ENCODE measurements at places on chromosomes 1 and 21.

DNA sequence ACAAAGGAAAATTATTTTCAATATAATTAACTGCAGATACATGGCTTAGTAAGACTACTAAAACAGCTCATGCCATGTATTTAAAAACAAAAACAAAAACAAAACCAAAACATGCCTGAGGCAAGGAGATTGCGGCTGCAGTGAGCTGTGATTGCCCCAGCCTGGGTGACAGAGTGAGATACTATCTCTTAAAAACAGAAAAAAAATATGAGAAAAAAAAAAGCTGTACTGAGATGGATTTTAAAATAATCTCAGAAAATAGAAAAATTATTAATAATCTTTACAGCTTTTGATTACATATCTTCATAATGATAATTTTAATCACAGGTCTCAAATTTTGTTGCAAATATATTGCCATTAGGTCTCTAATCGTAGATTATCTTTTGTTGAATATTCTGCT is 24.0 kb upstream of the LIN9 start:
- no peak for DNase-seq

- DNase-seq, result no peak
Observed at GRCh38 chr1:93904228-93904627, 5.0 kb downstream of the GCLM start.

- no peak for DNase-seq
Observed at GRCh38 chr1:25197235-25197975, 34.9 kb downstream of the SYF2 start.

DNA sequence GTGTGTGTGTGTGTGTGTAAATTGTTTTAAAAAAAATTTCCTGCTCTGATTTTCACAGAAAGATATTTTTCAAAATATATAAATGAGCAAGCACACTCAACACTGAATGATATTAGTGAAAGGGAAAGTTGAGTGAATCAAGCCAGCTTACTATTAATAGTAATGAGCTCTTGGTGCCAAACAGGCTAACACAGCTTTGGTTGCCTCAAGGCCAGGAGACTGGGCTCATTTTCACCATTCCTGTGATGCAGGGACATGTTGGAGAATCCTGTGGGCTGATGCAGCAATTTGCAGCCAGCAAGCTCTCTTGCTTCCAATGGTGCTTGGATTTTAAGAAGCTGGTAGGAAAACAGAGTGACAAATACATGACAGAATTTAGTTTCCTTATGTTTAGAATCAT is 30.2 kb downstream of the PLA2G4A start:
- no peak for DNase-seq

DNA sequence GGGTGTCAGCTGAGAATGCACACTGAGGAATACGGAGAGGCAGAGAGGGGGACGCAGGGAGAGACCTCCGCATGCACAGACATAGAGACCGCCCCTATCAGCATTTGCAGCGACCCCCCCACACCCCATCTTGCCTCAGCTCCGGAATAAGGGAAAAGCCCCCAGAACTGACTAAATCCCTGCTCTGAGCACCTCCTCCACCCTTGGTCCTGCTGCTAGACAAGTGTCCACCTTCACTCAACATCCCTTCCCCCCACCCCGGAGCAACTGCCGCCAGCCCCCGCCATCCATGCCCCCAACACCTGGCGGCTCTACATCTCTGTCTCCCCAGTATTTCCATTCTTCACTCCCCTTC is 769 bp downstream of the SV2A start:
- no peak for DNase-seq

GRCh38 chr1:156383023-156383422 is 14.0 kb downstream of the RHBG start:
- DNase-seq, result peak; percentile 63

DNA sequence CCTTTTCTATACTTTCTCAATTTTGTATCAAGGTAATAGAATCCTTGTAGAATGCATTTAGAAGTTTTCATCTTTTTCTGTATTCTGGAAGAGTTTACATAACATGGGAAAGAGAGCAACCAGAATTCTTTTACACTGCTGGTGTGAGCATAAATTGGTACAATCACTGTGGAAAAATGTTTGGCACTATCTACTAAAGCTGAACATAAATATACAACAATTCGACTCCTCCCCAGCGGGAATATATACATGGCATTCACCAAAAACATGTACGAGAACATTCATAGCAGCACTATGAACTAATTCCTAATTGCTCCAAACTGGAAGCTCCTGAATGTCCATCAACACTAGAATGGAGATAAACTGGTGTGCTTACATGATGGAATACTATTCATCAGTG is 1.8 kb upstream of the ACBD6 start:
- no peak for DNase-seq

GRCh38 chr1:222257027-222257426 is 290.9 kb downstream of the HHIPL2 start:
- DNase-seq, result no peak

- peak; percentile 23 for DNase-seq
Observed at GRCh38 chr1:152112101-152112884, 3.0 kb downstream of the TCHH start.

DNA sequence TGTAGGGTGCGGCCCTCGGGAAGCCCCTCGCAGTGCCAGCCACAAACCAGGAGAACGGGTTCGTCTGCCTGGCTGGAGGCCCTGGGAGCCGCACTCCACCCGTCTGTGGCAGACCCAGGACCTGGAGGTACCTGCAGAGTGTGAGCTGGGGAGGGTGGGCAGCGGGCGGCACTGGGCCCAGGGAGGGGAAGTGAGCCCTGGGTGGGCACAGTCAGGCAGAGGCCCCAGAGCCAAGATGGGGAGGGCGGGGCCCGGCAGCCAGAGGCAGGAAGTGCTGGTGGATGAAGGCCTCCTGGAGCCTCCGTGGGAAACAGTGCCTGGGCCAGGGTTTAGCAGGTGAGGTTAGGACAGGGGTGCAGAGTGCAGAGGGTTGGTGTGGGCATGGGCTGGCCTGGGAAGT is 4.0 kb upstream of the PEX10 start:
- DNase-seq, result no peak

DNA sequence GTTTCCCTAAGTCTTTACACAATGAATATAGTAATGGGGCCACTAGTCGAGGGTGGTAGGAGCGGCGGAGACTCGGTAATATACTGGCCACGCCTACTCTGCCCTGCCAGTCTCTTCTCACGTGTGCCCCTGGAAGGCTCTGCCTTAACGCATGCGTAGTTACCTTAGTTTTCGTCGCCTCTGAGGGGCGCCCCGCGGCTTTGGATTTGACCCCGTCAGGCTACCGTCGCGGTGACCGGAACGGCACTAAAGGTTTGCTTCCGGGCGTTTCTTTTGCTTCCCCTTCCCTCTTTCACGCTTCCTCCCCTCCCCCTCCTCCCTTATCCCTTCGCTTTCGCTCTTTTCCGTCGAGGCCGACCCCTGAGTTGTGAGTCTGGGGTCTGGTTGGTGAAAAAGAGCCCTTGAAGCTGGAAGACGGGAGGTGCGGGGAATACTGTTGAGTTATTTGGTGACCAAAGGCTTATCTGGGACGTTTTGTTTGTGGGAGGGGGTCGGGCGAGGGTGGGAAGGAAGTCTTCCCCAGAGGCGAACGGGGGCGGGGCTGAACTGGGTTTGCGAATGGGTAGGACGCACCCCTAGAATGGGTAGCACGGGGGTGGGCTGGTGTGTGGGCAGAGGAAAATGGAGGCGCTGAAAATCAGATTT is at the start of gene SETDB1:
SETDB1 (plus strand) TSS at position 267 of the 645 bp plus-strand sequence. CDS start 1,352 bp downstream, outside the sequence.
- DNase-seq, result peak; percentile 96

DNA sequence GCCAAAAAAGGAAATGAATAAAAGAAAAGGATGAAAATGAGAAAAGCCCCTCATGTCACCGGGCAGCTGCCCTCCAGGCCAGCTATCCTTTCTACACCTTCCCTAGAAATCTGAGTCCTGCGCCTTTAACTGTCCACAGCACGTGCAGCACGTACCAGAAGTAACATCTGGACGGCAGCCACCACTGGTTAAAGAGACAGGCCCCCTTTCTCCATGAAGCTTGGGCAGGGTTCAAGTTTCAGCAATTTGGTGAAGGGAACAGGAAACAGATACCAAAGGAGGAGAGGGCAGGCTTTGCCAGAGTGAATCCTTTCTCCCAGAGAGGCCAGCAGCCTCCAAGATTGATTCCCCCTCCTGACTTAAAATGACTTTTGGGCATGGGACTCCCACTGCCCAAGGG is 3.6 kb upstream of the KIAA2013 start:
- peak; percentile 82 for DNase-seq

DNA sequence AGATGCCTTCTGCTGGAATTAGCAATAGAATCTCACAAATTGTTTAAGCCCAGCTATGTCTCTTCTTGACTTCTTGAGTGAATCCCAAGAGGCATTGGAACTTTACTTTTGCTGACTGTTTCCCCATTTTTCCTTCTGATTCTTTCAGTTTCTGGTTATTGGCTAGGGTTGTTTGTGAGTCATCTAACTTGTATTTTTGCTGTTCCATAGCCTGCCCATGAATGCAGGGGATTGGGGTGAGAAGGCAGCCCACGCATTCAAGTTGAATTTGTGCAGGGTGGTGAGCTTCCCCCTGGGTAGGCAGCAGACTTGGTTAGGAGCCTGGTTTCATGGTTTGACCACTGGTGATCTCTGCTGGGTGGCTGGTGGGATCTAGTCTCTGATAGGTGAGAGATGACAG is 10.4 kb upstream of the KLF17 start:
- DNase-seq, result no peak

- no peak for DNase-seq
Observed at GRCh38 chr1:118736322-118736721, 251.8 kb downstream of the TBX15 start.

- DNase-seq, result no peak
Observed at GRCh38 chr1:31027693-31028526, 37.6 kb downstream of the PUM1 start.

- no peak for DNase-seq
Observed at GRCh38 chr1:151546011-151546925, 6.2 kb downstream of the TUFT1 start.

DNA sequence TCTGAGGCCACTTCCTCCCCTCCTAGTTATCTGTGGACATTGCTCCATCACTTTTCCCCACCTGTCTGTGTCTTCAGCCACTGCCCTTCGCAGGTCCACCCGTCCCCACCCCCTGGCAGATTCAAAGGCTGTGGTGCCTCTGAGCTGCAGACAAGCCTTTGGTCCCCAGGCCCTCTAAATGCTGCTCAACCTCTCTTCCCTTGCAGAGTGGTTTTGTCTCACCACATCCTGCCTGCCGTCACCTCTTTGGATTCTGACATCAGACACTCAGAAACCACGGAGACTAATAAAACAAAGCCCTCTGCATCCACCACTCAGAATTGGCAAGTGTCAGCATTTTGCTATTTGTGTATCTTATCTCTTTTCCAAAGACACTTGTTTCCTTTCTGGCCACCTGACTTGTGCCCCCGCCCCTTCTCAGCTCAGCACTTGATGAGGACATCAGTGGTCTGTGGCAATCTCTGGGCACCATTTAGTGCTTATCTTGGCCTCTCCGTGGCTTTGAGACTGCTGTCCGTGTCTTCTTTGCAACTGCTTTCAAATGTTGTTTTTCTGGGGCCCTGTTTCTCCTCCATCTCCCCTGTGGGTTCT is 7.7 kb downstream of the CNIH3 start:
- DNase-seq, result no peak

DNA sequence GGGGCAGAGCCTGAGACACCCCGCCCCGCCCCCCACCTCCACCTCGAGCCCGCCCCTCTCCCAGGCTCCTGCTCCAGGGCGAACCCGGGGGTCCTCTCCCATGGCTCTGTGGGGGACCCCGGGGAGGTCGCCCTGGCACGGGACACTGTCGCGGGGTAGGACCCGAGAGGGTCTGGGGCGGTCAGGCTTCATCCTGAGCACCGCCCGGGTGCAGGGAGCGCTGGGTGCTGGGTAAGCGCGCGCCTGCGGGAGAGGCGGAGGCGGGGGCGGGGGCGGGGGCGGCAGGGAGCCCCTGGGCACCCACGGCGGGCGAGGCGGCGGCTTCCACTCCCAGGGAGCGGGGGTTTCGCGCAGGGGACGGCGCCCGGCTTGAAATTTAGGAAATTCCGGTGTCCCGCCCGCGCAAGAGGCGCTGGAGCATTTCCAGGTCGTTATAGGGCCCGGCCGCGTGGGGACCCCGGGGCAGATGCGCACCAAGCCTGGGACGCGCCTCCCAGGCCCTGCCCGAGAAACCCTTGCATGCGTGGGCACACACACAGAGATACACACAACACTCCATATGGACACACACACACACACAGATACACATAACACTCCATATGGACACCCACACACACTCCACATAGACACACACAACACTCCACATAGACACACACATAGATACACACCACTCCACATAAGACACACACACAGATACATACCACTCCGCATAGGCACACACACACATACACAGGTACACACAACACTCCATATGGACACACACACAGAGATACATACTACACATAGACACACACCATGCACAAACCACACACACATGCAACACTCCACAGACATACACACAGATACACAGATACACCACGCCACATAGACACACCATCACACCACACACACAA is 48.7 kb upstream of the SLC19A1 start:
- DNase-seq, result peak; percentile 58

DNA sequence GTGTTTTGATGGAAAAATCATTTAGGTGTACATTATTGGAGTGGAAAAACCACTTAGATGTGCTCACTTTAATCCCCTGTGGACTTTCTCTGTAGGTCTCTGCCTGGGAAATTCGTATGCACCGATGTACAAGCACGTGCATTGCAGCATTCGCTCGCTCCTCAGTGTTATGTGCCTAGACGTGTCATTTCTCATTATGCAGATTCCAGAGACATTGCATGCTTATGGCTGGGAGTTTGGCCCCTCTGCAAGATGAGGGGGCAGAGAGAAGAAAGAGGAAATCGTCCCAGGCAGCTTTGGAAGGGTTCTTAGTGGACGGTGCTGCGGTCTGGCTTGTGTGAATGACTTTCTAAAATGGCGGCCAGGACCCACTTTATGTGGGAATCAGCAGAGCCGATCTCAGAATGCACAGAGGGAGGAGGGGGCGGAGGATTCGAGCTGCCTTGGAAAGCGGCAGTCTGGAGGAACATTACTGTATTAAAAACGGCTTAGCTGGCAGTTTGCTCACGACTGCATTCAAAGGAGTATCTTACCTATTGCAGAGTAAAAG is 2.3 kb downstream of the SPEN start:
- DNase-seq, result no peak

DNA sequence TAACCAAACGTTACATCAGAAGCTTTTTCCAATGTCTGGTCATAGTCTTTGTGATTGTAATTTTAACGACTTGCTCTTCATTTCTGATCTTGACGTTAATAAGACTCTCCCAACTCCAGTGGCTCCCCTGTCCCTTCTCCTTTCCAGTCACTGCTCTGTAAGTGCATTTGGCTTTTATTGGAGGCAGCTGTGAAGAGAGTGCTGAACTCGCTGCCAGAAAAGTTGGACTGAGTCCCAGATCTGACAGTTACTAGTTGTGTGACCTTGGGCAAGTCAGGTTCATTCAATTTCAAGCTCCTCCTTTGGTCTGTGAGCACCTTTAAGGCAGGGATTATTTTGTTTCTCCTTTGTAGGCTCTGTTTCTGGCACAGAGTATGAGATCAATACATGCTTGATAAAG is 109.6 kb upstream of the TSPAN2 start:
- peak; percentile 37 for DNase-seq

- peak; percentile 53 for DNase-seq
Observed at GRCh38 chr1:39576016-39576657, 453 bp downstream of the PABPC4 start.

GRCh38 chr1:182406012-182406411 is 5.5 kb upstream of the TEDDM1 start:
- no peak for DNase-seq
